CD4-positive, CD25-positive, alpha-beta regulatory T cell (primary cell): ENCODE measurements at places on chromosomes 5 and 9. TPM values are rescaled to one million over a fixed set of nuclear protein-coding genes. Genes with fewer than 3 reads are reported as not detected.
A peak's percentile ranks its signal among the peaks of the same experiment; 100 is the strongest.

DNA sequence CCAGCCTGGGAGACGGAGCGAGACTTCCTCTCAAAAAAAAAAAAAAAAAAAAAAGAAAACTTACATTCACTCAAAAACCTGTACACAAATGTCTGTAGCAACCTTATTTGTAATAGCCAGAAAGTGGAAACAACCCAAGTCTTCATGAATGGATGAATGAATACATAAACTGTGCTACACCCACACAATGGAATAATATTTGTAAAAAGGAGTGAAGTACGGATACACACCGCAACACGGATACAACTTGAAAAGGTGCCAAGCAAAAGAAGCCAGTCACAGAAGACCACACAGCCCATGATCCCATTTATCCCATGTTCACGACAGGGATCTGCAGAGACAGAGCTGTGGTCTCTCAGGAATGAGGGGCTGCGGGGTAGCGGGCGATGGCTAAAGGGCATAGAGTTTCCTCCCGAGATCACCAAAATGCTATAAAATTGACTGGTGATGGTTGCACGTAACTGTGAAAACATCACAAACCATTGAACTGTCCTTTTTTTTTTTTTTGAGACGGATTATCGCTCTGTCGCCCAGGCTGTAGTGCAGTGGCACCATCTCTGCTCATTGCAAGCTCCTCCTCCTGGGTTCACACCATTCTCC, 76.2 kb upstream of the COL5A1 start:
- no peak for DNase-seq

- DNase-seq: no peak
Observed at GRCh38 chr5:173458828-173459609, 130.8 kb upstream of the STC2 start.

DNA sequence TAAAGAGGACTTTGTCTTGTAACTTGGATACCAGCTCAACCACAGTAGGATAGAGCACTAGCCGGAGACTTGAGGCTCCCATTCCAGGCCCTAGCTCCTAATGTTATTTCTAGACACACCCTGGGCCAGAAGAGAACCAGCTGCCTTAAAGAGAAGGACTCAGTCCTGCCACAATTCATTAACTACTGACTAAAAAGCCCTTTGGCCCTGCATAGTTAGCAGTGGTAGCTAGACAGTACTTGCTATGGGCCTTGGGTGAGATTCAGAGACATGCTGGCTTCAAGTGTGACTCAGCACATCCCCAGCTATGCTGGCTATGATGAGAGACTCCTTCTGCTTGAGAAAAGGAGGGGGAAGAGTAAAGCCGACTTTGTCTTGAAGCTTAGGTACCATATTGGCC, 47.3 kb downstream of the TMEM167A start:
- no peak for DNase-seq

GRCh38 chr5:125696762-125697161, 726.4 kb upstream of the GRAMD2B start:
- no peak for DNase-seq

DNA sequence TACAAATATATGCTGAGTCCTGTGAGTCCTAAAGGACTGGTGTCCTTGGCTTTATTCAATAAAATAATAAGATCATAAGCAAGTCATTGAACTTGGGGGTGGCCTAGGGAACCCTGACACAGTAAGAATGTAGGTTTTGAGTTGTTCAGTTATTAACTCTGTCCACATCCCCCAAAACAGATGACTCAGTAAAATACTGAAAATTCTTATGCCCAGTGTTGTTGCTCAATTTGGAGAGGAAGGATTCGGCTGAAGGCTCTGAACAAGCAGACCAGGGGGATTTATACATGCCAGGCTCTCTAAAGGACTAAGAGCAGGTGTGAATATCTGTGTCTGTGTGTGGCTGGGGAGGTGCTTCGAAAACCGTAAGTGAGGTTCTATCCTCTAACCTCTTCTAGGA, 173.7 kb downstream of the RMI1 start:
- no peak for DNase-seq

DNA sequence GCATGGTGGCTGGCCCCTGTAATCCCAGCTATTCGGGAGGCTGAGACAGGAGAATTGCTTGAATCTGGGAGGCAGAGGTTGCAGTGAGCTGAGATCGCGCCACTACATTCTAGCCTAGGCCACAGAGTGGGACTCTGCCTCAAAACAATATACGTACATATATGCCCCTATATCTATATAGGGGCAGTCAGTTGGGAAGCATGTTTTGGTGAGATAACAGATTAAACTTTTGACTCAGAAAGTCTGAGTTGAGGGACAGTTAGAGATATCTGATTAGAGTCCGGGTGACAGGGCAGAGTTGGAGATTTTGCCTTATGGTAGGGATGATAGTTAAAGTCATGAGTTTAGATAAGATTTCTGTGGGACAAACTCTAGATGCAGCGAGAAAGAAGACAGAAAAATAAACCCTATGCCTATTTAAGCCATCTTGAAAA, 71.8 kb upstream of the ALDH1A1 start:
- no peak for DNase-seq

DNA sequence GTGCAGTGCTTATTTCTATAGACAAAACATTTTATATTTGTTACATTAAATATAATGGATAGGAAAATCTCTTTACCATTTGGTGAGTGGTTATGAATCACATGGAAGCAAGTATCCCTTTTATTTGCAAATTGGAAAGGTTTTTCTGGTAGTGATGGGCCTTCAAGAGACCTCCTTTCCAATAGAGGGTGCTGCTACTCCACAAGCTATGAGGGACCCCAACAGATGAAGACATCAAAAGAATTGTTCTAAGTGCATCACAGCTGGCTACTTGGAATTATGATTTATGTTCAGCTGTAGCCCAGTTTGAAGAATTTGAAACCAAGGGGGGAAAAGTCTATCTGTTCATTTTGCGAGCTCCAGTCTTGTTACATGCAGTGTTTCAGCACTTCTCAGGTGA, 493.7 kb upstream of the SGCD start:
- no peak for DNase-seq

- DNase-seq: no peak
Observed at GRCh38 chr5:136740228-136740627, 374.9 kb upstream of the TRPC7 start.

DNA sequence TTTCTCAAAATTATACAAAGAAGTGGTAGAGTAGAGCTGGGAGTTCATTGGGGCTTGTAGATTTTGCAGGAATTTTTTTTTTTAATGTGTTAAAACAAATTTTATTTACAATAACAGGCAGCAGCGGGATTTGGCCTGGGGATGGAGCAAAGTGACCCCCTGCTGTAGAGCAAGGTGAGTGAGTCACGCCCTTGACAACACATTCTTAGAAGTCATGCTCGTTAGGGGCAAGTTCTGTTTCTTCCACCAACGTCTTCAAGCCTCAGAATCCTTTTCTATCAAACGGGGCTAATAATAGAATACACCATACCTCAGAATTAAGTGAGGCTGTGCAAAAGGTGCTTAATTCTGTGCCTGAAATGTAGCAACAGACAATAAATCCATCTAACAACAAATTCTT, 1.1 kb upstream of the ANKDD1B start:
- DNase-seq: no peak

- DNase-seq: no peak
Observed at GRCh38 chr9:20030221-20030620, 241.4 kb upstream of the SLC24A2 start.

DNA sequence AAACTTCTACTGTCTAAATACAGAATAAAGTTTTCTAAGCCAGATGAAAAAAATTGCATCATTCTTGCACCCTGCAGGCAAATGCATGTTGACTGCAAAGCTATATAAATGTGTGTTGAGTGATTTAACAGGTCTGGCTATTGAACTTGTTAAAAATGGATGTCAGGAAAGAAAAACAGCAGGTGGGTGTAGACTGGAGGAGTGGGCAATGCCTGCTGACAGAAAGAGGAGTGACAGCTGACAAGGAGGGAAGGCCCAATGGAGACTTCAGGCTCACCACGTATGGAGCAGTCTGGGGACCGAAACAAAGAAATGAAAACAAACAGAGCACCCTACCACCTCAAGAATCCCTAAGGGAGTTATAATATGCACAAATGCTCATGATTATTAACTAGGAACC, 127.8 kb downstream of the GRIA1 start:
- DNase-seq: no peak

DNA sequence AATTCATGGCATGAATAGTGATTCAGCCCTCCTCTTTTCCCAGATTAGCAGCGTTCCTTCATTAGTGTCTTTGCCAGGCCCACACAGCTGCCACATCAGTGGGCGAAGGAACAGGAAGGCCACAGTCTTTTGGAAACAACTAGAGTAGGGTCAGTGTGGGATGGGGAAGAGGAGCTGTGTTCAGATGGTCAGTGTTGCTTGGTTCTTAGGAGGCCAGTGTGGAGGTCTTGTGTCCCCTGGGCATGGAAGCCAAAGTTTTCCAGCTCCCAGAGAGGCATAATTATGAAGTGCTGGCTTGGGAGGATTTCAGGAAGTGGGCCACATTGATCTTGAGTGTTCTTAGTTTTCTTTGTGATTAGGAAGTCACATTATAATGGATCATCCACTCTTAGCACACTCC, 269.6 kb downstream of the PSAT1 start:
- no peak for DNase-seq

- DNase-seq: peak; percentile 10
Observed at GRCh38 chr9:6055216-6055615, 39.8 kb upstream of the RANBP6 start.

- no peak for DNase-seq
Observed at GRCh38 chr9:128835246-128836210, 5.9 kb upstream of the SPOUT1 start.

GRCh38 chr9:13110766-13111417, 168.6 kb downstream of the MPDZ start:
- DNase-seq: no peak

DNA sequence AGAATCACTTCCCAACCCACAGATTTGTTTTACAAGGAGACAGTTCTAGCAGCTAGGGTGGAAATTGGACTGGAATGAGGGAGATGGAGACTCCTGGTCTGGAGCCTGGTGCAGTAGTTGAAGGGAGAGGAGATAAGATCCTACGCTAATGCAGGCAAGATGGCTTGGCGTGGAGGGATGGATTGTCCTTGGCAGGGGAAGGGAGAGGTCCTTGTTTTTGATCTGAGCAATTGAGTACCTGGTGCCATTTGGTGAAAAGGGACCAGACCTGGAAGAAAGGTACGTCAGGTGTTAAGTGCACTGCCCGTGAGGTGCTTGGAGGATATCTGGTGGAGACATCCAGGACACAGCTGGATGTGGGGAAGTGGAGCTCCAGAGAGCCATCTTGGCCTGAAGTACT, 35.7 kb downstream of the ANGPTL2 start:
- no peak for DNase-seq

DNA sequence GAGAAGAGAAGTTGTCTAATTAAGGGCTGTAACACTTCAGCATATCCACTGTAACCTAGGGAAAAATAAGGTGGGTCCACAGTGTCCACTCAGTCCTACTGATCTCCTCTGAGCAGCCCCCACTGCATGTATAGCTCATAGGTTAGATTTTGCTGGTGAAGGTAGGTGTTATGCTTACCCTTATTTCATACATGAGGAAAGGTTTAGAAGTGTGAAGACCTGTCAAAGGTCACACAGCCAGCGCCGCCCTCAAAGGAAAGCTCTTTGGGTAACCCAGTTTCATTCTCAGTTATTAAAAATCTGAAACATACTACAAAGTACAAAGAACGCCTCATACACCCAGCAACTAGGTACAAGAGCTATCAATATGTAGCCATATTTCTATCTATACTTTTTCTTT, 87.2 kb downstream of the TLE4 start:
- DNase-seq: no peak

GRCh38 chr5:175464942-175465233, 13.5 kb upstream of the SFXN1 start:
- no peak for DNase-seq

DNA sequence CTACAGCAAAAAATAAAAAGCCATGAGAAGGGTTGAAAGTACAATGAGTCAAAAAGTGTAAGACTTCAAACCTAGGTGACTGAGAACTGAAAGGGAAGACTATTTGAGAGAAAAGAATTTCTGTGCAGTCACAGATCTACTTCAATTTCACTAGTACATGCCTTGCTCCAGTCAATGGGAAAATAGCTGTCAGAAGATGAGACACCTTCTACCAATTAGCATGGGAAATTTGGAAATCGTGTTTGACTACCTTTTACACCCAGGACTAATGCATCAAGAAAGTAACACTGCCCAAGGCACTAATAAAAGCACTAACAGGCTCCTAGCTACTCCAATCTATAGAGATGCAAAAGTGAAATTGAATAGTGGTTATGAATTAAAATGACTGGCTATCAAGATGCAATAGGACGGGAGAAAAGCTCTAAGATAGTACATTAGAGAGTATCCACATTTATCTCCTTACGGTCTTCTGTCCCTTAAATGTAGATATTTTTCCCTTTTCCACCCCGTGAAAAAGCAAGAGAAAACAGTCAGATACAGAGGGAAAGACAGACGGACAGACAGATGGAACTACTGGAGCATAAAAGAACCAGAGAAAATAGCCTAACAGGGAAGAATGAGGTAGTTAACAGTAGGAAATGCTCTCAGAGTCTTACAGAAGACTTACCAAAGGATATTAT, 15.2 kb downstream of the ERP44 start:
- DNase-seq: no peak

GRCh38 chr9:70421272-70422180, 7.1 kb upstream of the KLF9 start:
- peak; percentile 24 for DNase-seq

DNA sequence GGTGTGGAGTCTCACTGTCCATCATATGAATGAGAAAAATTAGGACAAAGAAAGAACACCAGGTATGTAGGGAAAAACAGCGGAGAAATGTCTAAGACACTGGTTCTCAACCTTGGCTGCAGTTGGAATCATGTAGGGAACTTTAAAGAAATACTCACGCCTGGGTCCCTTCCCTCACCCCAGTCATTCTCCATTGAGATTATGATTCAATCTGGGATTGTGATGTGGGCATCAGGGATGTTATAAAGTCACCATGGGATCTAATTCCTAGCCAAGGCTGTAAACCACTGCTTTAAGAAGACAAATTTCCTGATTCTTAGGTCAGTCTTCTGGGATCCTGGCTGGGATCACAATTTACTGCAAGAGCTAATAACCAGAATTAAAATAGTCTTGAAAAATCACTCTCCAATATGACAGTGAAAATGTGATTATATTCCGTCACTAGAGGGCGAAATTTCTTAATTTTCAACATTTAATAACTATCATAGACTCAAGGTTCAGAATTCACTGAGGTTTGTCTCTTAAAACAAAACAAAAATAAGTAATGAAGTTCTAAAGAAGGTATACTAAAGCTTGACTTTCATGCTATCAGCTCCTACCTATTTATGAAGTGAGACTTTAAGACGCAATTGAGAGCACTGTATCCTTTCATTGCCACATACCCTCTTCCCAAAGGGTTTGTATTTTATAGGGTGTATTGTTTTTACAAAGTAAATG, 60.5 kb downstream of the GLDC start:
- DNase-seq: peak; percentile 28

- DNase-seq: no peak
Observed at GRCh38 chr5:77186652-77187370, 23.7 kb upstream of the PDE8B start.

Gene PRSS3
- total RNA-seq: not detected

Gene SPINK6
- total RNA-seq: not detected

Gene HRH2
- total RNA-seq: 7.0 TPM

Gene GABRP
- not detected for total RNA-seq

Gene RNF38
- total RNA-seq: 103 TPM

Gene CSNK1A1
- total RNA-seq: 234 TPM

Gene ZNF883
- 0.52 TPM for total RNA-seq
